Right kidney (tissue), 9 donors: ENCODE measurements at places on chromosomes 12 and 14.

DNA sequence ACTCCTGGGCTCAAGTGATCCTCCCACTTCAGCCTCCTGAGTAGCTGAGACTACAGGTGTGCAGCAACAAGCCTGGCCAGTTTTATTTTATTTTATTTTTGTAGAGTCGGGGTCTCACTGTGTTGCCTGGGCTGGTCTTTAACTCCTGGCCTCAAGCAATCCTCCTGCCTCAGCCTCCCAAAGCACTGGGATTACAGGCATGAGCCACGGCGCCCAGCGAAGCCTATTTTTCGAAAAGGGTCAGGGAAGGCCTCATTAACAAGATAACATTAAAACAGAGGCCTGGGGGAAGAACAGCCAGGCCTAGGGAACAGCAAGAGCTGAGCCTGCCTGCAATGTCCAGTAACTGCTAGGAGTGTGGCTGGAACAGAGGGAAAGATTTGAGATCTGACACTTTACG is 36.1 kb upstream of the VRK1 start:
- no peak for DNase-seq

- DNase-seq: peak; percentile 17
These were observed 57.1 kb downstream of the ATG14 start for GRCh38 chr14:55354500-55354899.

DNA sequence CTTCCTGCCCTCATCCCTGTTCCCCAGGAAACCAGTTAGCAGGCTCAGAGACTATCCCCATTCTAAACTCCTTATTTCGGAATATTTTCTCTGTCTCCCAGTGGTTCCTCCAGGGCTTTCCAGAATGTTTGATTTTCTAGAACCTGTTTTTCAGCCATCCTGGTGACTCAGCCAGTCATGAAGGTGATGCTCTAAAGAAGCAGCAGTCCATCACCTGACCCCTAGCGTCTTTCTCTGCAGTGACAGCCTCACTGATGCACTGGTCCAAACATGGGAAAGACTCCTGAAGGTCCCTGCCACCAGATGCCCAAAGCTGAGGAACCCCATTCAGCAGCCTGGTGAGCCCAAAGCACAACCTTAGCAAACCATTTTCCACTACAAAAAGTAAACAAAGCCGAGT is 212.6 kb downstream of the PHETA1 start:
- no peak for DNase-seq

GRCh38 chr12:58583529-58583928 is 336.8 kb downstream of the LRIG3 start:
- DNase-seq: no peak

GRCh38 chr14:54589076-54589475 is 22.1 kb downstream of the SAMD4A start:
- no peak for DNase-seq

GRCh38 chr14:79825046-79825521 is 386.2 kb downstream of the DIO2 start:
- DNase-seq: no peak

GRCh38 chr12:22722779-22723178 is 97.8 kb downstream of the ETNK1 start:
- no peak for DNase-seq

GRCh38 chr12:16285586-16285985 is 8.1 kb upstream of the SLC15A5 start:
- no peak for DNase-seq

GRCh38 chr12:106213662-106214061 is 34.2 kb downstream of the CKAP4 start:
- DNase-seq: peak; percentile 36

- no peak for DNase-seq
These were observed 11.2 kb upstream of the AK7 start for GRCh38 chr14:96380735-96381134.

- DNase-seq: peak; percentile 67
These were observed 40.9 kb upstream of the CAPRIN2 start for GRCh38 chr12:30795410-30796312.

DNA sequence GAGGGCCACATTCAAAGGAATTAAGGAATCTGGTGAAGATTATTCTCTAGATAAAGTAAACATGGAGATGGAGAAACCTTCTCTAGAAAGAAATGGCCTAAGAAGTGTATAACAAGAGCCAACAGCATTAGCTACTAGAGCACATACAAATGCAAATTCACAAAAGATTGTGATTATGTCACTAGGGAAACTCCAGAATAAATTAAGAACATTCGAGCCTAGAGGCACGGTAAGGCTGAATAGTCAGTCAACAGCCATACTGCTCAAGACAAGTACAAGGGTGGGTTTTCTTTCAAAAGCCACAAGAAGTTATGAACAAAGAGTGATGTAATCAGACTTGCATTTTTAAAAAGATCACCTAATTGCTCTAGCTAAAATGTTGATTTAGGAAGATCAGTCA is 25.4 kb downstream of the PPP4R3A start:
- DNase-seq: no peak

DNA sequence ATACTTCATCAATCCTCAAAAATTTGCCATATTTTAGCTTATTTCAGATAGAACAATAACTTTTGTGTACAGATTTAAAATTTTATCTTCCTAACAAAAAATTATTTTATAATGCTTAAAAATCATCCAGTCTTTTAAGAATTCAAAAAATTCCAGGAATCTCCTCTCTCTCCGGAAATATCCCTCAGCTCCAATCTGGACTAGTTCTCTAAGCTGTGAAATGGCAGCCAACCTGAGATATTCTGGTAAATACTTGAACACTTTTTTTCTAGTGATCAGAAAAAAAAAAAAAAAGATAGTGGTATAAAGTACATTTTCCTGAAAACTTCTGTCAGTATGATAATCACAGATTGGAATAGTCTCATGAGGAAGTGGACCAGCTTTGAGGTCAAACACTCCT is 57.6 kb downstream of the SSPN start:
- DNase-seq: no peak

- DNase-seq: peak; percentile 19
These were observed 31.9 kb upstream of the MON2 start for GRCh38 chr12:62434494-62435302.

- no peak for DNase-seq
These were observed 186.9 kb downstream of the EMP1 start for GRCh38 chr12:13383379-13383778.

DNA sequence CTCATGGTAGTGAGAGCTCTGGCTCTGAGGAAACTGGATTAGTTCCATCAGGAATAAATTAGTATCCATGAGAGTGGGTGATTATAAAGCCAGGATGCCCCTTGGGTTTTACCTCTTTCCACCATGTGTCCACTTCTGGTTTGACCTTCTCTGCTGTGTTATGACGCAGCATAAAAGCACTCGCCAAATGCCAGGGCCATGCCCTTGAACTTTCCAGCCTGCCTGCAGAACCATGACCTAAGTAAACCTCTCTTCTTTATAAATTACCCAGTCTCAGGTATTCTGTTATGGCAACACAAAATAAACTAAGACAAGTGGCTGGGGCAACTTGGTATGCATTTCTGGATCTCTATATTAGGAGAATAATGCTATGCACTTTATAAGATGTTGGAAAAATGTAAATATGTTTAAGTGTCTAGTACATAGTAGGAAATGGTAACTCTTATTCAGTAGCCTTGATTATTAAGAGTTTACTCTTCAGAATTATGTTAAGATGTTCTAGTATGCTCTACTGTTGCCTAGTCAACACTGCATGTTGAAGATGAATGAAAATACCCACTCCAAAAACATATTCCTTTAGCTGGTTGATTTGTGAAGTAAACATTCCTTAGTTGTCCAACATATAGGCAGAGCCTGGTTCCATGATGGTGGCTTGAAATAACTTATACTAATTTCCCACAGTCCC is 455.6 kb upstream of the TMPO start:
- DNase-seq: no peak

GRCh38 chr12:69397978-69398377 is 38.4 kb downstream of the YEATS4 start:
- no peak for DNase-seq

- DNase-seq: no peak
These were observed 25.7 kb downstream of the R3HDM2 start for GRCh38 chr12:57404966-57405640.

GRCh38 chr12:39846971-39847650 is 227.5 kb upstream of the ABCD2 start:
- DNase-seq: no peak

DNA sequence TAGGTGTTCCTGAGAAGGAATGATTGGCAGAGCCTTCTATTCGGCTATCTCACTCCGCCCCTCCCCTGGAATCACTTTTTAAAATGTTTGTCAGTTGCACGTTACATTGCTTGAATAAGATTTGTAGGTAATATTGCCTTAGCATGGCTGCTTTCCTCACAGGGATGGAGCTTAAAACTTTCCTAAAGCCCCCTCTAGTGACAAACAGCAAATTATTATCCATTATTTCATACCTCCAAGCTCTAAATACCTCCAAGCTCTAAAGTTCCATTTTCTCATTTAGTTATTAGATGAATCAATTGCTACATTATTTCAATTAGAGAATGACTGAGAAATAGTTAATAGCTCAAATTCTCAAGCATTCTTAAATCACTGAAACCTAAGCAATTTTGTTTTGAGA is 5.1 kb upstream of the SPATA7 start:
- no peak for DNase-seq

DNA sequence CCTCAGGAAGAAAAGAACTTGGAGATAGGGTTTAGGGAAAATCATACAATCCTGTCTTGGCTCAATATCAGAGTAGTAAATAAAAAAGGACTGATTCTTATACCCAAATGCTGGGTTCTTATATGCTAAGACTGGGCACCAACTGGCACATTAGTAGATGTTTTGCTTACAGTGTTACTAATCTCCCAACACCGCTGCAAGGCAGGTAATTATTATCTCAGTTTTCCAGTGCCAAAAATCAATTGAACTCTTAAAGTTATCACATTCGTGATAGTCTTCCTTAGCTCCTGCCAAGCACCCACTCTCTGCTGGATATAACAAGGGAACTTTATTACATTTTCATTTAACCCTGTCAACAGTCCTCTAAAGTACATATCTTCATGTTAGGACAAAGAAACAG is 25.0 kb upstream of the HIGD1C start:
- DNase-seq: no peak

DNA sequence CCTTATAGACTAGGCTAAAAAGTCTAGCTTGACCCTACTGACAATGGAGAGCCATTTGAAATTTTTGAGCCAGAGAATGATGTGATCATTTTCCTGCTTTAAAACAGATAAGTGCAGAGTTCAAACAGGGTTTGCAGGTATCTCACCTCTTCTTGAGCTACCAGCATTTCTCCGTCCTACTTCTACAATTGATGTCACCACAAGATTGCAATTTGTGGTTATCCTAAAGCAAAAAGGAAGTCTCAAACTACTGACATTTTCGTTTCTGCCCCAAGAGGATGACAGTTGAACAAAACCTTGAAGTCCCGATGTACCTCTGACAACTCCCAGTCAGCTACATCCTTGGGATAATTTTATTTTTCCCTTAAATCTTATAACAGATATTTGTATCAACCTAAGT is 86.7 kb downstream of the PTGER2 start:
- DNase-seq: no peak

GRCh38 chr12:42421844-42422779 is 96.1 kb downstream of the PPHLN1 start:
- no peak for DNase-seq

DNA sequence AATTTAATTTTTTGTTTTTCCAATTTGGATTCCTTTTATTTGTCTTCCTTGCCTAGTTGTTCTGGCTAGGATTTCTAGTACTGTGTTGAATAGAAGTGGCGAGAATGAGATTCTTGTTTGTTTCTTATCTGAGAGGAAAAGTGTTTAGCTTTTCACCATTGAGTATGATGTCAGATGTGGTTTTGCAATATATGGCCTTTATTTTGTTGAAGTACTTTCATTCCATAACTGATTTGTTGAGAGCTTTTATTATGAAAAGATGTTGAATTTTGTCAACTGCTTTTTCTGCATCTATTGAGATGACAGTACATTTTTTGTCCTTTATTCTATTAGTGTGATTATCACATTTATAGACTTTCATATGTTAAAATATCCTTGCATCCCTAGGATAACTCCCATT is 462.0 kb downstream of the CCDC91 start:
- no peak for DNase-seq

DNA sequence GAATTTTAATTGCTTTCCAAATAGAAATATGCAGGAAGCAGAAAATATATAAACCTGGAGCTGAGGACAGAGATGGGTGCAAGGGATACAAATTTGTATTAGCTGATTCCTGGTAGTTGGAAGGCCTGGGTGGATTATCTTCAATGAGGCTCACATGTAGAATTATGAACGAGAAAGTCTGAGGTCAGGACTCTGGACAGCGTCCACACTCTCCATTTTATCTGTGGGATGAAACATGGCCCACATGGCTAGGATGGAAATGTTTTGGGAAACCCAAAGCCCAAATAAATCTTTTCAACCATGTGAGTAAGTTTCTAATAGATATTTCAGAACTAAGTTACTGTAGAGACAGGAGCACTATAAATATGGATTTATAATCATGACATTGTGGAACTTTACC is 256.1 kb downstream of the APAF1 start:
- no peak for DNase-seq

DNA sequence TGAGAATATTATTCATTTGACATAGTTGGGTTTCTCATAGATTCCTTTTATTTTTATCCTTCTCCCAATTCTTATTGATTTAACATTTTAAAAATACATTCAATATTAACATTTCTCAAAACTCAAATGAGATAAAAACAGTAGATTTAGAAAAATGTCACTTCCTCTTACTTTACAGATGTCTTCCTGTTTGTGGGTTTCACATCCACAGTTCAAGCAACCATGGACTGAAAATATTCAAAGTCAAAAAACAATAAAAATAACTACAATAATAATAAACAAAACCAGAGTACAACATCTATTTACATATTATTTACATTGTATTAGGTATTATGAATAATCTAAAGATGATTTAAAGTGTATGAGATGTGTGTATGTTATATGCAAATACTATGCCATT is 111.3 kb upstream of the SLC16A7 start:
- no peak for DNase-seq

DNA sequence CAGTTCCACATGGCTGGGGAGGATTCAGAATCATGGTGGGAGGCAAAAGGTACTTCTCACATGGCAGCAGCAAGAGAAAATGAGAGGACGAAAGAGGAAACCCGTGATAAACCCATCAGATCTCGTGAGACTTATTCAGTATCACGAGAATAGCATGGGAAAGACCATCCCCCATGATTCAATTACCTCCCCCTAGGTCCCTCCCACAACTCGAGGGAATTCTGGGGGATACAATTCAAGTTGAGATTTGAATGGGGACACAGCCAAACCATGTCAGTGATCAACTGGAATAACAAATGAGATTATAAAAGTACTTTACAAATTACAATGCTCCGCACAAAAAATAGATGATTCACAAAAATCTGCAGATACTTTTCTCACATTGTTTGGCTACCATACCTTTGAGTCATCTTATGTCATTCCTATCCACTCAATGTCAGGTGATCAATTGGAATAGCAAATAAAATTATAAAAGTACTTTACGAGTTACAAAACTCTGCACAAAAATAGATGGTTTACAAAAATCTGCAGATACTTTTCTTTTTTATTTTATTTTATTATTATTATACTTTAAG is 338.9 kb downstream of the C12orf50 start:
- no peak for DNase-seq

DNA sequence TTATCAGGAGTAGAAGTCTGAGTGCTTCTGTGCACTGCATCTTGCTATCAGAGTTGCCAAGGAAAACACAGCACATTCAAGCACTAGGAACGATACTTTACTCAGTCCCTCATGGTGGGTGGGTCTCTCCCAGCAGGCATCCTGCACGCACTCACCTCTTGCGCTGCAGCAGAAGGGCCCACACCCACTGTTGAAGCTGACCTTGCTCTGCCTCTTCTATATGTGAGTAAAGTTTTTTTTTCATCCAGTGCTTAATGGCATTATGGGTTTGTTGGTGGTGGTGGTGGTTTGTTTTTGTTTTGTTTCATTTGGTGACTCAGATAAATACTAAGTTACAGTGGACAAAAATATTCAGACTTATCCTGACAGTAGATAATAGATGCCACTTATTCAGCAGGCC is 348.5 kb downstream of the EGLN3 start:
- DNase-seq: no peak
